ENCODE measurements at places on chromosomes 12 and 14.

- no peak for DNase-seq
These were observed 42.5 kb downstream of the CCNK start for GRCh38 chr14:99523704-99524055.

- DNase-seq: no peak
These were observed 80.5 kb upstream of the ZFP36L1 start for GRCh38 chr14:68873376-68873775.

DNA sequence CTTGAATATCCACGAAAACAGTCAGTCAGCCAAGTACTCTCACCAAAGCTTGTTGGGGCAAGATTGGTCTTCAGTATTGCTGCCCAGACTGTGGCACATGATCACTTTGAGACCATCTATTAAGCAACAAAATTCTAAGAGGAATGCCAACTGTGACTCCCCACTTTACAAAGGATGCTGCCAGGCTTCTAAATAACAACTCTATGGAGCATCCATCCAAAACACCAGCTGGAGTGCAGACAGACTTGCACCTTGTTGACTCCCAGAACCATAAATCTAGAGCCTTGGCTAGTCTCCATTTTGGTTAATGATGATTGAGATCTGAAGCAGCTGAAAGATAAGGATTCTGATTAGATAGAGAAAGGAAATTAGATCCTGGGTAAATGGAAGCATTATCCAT is 132.8 kb downstream of the DIO2 start:
- DNase-seq: no peak

- DNase-seq: no peak
These were observed 31.7 kb upstream of the INF2 start for GRCh38 chr14:104657563-104658324.

GRCh38 chr14:94394581-94395207 is 6.3 kb upstream of the SERPINA1 start:
- DNase-seq: no peak

DNA sequence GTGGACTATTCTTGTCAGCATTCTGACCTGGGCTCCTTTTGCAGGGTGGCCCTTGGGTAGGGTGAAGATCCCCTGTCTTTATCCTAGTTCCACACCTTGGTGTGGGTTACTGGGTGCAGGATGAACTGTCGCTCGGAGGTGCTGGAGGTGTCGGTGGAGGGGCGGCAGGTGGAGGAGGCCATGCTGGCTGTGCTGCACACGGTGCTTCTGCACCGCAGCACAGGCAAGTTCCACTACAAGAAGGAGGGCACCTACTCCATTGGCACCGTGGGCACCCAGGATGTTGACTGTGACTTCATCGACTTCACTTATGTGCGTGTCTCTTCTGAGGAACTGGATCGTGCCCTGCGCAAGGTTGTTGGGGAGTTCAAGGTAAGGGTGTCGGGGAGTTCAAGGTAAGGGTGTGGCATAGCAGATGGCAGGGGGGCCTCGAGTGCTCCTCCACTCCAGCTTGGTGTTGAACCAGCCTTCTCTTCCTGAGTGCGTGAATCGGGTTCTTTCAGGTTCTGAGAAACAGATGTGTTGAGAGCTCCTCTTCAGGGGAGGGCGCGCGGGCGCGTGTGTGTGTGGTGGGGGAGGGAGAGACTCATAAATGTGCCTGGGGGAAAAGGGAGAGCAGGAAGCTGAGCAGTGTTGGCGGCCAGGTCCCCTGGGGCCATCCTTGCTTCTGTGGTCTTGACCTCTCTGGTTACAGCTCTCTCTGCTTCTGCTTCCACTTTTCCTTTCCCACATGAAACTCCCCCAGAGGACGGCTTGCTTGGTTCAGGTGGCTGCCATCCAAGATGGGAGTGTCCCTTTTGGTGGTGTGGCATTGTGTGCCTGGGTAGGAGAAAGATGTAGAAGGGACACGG is 4.0 kb downstream of the ATG101 start:
- no peak for DNase-seq

- no peak for DNase-seq
These were observed 22.8 kb upstream of the SLC38A2 start for GRCh38 chr12:46395388-46395787.

- no peak for DNase-seq
These were observed 13.8 kb upstream of the TMPRSS12 start for GRCh38 chr12:50828886-50829285.

- DNase-seq: peak; percentile 48
These were observed 645 bp downstream of the JDP2 start for GRCh38 chr14:75428230-75429104.

DNA sequence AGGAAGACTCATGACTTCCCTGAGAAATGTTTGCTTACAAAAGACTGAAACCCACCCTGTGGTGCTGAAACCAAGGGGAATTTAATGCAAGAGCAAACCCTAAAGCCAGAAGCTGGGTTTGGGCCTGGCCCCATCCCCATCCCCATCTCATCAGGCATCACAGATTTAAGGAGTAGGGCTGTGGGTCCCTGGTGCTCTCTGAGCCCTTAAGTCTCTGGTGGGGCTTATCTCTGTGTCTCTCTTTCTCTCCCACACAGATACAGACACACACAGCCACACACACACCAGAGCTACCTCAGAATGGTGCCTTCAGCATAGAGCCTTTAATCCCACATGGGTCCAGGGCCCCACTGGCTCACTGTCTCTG is 237.1 kb downstream of the SLC41A2 start:
- no peak for DNase-seq

DNA sequence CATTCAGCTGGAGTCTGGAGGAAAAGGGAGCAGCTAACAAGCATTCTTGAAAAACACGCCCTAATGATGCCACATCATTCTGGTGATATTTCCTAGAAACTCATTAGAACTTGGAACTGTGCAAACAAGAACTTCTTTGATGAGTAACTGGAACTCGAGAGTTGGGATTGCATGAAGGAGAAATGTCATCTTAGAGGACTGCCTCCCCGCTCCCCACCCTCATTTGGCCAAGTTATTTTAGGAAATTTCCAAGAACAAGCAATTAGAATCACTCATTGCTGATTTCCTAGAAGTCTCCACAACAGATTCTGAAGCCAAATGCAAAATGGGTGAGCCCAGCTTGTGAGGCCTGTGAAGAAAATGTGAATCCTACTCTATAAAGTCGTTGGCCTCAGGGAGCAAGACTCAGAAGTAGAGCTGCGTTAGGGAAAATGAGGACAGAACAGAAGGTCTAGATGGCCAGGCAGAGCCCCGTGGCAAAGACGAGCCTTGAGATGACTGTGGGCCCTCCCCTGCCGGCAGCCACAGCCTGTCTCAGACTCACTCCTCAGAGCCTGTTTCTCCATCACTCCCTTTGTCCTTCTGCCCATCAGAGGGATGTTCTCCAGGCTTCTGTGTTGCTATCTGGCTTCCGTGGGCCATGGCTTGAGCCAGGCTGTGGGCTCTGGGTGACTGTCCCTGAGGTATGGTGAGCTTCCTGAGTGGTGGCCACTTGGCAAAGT is 38.4 kb downstream of the RTL1 start:
- no peak for DNase-seq
